ENCODE measurements at places on chromosomes 1 and 21.

DNA sequence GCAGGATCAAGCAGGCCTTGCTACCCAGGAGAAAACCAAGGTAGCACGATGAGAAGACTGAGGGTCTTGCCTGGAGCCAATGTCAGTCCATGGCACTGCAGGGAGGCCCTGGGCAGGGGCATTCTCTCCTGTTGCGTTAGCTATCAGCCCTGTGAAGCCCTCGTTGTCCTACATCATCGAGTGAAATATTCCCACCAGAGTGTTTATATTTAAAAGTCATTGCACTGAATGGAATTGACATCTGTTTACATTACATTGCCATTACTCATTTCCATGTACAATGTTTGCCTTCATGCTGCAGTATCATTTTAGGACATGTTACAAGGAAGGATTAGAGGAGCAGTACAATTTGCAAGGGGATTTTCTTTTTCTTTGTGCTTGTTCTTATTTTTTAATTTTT lies 243.9 kb downstream of the KAZN start:
- DNase-seq, result no peak

DNA sequence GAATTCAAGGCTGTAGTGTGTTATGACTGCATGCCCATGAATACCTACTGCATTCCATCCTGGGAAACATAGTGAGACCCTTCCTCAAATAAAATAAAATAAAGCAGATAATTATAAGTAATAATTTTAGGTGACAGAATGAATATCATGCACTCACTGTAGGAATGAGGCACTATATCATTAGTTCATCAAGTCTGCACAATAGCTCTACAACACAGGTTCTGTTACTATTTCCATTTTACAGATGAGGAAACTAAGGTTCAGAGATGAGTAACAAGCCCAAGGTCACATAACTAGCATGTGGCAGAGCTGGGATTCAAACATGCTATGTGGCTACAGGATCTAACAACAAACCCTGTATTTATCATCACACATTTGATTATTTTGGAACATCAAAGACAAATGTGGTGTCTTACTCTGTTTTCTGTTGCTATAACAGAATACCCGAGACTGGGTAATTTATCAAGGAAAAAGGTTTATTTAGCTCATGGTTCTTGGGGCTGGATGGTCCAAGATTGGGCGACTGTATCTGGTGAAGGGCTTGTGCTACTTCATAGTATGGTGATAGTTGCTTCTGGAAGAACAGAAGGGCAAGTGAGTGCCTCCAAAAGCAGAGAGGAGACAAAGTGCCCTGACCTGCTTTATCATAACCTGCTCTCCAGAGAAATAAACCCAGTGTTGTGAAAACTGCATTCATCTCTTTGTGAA lies 4.8 kb upstream of the ZNF691 start:
- DNase-seq, result no peak

DNA sequence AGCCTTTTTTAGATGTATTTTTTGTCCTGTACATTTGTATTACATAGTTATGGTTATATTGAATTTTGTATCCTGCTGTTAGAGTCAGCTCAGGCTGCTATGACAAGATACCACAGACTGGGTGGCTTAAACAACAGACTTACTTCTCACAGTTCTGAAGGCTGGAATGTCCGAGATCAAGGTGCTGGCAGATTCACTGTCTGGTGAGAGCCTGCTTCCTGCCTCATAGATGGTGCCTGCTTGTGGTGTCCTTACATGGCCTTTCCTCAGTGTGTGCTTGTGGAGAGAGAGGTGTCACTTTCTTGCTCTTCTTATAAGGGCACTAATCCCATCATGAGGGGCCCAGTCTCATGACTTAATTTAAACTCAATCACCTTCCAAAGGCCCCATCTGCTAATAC lies 23.1 kb upstream of the MYSM1 start:
- DNase-seq, result no peak

DNA sequence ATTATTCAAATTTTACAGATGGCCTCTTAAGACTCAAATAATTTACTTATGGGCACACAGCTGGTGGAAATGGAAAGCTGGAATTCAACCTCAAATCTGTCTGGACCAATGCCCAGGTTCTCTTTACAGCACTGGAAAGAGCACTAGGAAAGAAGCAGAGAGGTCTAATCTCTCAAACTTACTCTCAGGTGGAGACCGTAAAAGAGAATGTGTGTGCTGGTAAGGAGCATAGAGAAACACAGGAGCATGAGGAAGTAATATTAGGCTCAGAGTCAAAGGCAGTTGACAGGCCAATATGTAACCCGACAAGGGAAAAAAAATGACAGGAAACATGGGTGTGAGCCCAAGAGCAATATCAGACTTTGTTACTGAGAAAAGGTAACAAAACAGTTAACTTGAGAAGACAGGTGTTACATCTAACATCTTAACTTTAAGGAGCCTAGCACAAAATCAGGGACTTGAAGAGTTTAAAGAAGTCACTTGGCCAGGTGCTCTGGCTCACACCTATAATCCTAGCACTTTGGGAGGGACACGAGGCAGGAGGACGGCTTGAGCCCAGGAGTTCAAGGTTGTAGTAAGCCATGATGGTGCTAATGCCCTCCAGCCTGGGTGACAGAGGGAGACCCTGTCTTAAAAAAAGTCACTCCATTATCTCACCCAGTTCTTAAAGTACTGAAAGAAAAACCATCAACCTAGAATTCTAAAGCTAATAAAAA lies 20.7 kb downstream of the PPP1R15B start:
- DNase-seq, result no peak

DNA sequence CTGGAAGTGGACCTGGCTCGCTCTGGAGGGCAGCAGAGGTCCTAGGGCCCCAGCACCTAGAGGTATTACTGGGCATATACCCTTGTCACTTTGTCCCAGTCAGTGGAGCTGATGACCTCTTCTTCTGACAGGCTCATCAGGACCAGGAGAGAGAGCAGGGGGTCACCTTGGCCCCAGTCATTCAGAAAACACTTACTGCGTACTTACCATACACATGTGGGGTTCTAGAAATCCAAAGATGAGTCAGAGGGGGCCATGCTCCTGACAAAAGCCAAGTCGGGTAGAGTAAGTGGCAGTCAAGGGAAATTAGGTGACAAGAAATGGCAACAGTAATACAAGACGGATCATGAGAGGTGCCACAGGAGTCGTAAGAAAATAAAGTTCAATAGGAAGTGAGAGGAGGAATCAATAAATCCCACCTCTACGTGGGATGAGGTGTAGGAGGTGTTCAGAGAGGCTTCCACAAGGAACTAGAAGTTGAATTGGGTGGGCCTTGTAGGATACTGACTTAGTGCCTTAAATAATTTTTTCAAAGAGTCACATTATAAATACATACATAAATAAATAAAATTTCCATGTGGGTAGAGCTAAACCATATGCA lies 6.8 kb downstream of the KCNC4 start:
- no peak for DNase-seq

DNA sequence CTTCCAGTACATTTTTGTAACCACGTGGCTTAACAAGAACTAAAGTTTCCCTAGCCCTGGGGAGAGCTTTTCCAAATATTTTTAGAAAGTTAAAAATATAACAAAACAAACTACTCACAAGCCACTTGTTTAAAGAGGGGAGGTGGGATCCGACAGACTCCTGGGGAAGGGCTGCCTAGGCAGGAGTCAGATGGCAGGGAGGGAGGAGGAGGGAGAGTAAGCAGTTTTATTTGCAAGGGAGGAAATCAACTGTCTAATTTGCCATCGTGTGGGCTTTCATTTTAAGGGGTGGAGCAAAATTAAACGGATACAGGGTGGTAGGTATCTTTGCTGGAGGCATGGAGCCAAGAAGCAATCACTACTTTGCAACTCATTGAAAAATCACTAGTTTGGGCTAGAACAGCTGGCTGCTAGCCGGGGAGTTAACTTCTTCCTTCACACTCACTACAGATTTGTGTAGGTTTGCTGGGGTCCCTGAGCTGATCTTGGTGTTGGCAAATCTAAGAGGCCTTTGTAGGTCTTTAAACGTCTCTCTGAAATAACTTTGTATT lies 8.8 kb downstream of the BARHL2 start:
- DNase-seq, result no peak

DNA sequence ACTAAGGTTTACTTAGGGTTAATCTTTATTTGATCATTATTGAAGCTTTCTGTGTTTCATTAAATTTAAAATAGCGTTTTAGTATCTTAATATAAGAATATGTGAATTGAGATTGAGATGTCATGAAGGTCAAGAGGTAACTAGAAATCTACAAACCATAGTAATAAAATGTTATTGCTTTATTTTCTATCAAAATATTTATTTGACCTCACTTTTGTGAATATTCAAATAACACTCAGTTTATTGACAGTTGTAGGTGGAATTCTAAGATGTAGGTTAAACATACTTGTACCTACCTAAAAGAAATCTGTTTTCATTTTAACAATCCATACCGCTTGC lies 5.7 kb downstream of the ADGRL2 start:
- DNase-seq, result no peak

- DNase-seq, result peak; percentile 57
Observed at GRCh38 chr1:33470495-33471012, 1.9 kb upstream of the ZSCAN20 start.

GRCh38 chr1:237774246-237774645 lies 116.5 kb downstream of the ZP4 start:
- no peak for DNase-seq

GRCh38 chr21:46559291-46559983 lies 45.4 kb downstream of the S100B start:
- DNase-seq, result peak; percentile 68

GRCh38 chr1:24452922-24453485 lies 37.4 kb downstream of the NIPAL3 start:
- DNase-seq, result no peak

GRCh38 chr1:57276918-57277317 lies 146.9 kb downstream of the DAB1 start:
- no peak for DNase-seq

DNA sequence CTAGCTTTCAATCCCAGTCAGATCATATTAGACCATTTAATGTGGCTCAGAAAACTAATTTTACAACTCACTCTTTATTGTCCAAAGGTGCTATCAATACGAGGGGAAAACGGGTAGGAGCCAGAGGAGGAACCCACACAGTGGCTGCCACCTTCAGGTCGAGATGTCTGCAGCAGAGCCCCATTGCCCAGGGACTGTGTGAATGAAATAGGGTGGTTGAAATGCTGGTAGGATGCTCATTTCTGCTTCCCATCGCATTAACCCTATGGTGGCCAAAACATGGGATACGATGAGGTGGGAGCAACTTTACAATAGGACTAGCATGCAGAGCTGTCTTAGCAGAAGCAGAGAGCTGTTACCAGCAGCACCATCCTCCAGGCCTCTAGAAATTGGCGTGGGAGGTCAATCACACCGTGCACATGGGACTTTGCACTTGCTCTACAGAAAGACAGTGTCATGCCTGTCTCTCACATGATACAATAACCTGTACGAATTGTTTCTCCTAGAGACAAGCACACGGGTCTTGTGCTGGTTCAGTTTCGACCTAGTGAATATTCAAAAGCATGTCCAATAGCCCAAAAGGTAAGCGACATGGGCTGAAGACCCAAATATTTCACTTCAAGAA lies 69.5 kb upstream of the DESI2 start:
- no peak for DNase-seq

- no peak for DNase-seq
Observed at GRCh38 chr1:224217655-224218623, 34.9 kb downstream of the DEGS1 start.

DNA sequence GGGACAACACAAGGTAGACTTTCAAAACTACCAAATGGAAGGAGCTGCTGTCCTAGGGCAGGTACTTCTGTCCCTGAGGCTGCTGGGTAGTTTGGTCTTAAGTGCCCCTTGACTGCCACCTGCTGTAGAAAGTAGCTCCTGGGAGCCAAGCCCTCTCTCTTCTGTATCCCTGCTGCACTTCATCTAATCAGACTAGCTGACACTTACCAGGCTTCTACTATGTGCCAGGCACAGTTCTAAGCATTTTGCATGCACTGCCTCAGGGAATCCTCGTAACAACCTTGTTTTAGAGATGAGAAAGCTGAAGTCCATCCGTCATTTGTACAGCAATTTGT lies 15.9 kb upstream of the SRSF4 start:
- peak; percentile 7 for DNase-seq

- peak; percentile 11 for DNase-seq
Observed at GRCh38 chr1:31981972-31982371, 31.7 kb upstream of the KHDRBS1 start.

GRCh38 chr1:212121779-212122178 lies 86.2 kb downstream of the DTL start:
- DNase-seq, result no peak

- DNase-seq, result no peak
Observed at GRCh38 chr1:44566281-44567046, 107.8 kb downstream of the TMEM53 start.

- no peak for DNase-seq
Observed at GRCh38 chr1:22527122-22527521, 36.2 kb upstream of the EPHA8 start.

- no peak for DNase-seq
Observed at GRCh38 chr21:27564684-27565301, 597.9 kb upstream of the ADAMTS5 start.

- no peak for DNase-seq
Observed at GRCh38 chr1:118862755-118863154, 125.4 kb downstream of the TBX15 start.

DNA sequence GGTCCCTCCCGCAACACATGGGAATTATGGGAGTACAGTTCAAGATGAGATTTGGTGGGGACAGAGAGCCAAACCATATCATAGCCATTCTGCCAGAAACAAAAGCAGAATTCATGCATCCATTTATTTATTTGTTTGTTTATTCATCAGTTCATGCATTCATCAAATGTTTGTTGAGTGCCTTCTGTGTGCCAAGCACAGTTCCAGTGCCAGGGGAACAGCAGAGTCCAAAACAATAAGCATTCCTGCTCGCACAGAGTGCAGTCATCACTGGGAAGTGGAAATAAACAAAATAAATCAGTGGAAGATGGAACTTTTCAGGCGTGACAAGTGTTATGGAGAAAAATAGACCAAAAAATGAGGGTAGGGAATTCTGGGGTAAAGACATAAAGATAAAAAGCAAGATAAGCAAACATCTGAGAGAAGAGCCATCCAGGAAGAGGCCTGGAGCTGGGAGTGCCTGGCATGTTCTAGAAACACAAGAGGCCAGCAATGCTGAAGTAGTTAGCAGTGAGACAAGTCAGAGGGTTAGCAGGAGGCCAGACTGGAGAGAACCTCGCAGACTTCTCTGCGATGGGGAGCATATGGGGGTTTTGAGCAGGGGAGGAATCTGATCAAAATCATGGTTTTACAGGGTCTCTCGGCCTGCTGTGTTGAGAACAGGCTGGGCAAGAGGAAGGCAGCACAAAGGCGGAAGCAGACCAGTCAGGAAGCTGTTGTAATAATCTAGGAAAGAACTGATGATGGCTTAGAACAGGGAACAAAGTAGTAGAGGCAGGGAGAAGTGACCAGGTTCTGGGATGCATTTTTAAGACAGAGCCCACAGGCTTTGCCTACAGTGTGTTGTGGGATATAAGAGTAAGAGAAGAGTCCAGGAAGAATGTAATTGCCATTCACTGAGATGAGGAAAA lies 113.2 kb downstream of the GLUL start:
- no peak for DNase-seq

GRCh38 chr1:26582836-26583460 lies 53.4 kb downstream of the RPS6KA1 start:
- DNase-seq, result peak; percentile 86

- DNase-seq, result no peak
Observed at GRCh38 chr1:234746798-234747196, 136.8 kb upstream of the IRF2BP2 start.

Measured in activated naive CD4-positive, alpha-beta T cell treated with Interleukin-2 at 50 U/mL for 16 hours (primary cell).